ENCODE measurements at places on chromosomes 13 and 19.

- no peak for DNase-seq
Measured at GRCh38 chr13:106033659-106034058, 501.8 kb downstream of the EFNB2 start.

DNA sequence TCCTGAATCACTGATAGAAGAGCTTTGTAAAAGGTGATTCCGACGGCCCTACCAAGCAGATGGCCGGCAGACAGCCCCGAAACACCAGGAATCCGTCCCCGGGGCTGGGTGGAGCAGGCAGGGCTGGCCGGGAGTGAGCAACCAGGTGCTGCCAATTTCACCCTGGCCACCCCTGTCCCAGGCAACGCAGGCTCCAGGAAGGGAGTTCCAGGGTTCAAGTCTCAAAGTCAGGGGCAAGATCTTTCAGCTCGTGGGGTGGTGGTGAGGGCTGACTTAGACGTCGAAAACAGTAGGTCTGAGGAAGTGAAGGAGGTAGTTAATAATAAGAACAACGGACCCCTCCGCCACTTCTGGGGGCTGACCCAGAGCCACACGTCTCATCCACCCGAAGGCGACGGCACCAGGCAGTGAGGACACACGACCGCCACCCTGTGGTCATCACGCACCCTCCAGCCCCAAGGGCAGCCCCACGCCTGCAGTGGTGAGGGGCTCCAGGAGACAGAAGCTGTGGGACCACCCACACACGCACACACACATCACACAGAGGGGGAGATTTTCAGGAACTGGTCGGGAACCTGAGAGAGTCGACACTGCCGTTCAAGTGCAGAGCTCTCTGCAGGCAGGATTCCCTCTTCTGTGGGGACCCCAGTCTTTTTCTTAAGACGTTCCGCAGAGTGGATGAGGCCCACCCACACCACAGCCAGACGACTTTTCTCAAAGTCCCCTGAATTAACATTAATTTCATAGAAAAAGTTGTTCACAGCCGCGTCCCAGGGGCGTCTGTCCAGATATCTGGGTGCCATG is 67.2 kb downstream of the SPACA7 start:
- no peak for DNase-seq

- DNase-seq, result no peak
Measured at GRCh38 chr13:95035311-95036109, 265.7 kb downstream of the ABCC4 start.

- DNase-seq, result no peak
Measured at GRCh38 chr13:41981951-41982715, 21.2 kb upstream of the VWA8 start.

GRCh38 chr13:80841414-80841813 is 500.5 kb upstream of the SPRY2 start:
- DNase-seq, result no peak

DNA sequence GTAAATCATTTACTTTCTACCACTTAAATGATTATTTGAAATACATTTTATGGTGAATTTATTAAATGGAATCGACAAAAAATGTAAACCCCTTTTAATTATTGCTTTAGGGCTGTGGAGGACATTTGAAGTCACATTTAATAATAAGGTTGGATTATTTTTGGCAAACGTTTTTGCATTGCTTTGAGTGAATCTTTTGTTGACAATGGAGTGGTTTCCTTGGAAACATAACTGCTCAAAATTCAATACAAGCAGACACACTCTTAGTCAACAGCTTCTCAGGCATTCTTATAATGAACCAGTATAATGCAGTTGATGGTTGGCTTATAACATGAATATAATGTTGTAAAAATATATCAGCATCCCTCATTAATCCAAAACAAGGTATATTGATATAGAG is 104.7 kb downstream of the DCLK1 start:
- DNase-seq, result no peak

GRCh38 chr13:101661839-101662238 is 209.4 kb downstream of the ITGBL1 start:
- no peak for DNase-seq

GRCh38 chr19:11984986-11985385 is 20.1 kb downstream of the ZNF763 start:
- DNase-seq, result no peak

- no peak for DNase-seq
Measured at GRCh38 chr19:15149737-15150136, 42.5 kb downstream of the SYDE1 start.

DNA sequence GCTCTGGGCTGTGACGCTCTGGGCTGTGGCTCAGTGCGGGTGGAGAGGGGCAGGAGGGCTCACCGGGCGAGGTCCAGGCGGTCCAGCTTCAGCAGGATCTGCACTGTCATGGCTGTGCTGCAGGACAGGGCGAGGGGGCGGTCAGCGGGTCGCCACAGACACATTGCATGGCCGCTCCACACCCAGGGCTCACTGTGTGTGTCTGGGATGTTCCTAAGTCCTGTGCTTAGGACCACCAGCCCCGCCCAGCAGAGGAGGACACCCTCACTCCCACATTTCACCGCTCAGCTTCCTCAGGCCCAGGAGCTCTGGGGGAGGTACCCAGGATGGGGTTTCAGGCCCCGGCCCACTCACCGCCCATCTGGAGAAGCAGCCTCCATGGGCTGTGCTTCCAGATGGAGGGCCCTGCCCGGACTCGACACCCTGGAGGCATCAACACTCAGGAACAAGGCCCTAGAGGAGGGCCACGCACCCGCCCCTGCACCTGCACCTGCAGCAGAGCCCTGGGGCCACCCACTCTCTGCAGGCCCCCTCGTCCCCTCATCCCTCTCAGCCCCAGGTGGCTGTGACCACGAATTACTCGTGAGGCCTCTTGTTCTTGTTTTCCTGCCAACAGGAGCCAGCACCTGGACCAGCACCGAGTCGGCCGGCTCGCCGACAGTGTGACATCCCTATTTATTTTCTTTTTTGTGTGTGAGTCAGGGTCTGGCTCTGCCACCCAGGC is 9.7 kb upstream of the CERS1 start:
- DNase-seq, result no peak

GRCh38 chr13:51733374-51734298 is 70.3 kb downstream of the DHRS12 start:
- peak; percentile 43 for DNase-seq

DNA sequence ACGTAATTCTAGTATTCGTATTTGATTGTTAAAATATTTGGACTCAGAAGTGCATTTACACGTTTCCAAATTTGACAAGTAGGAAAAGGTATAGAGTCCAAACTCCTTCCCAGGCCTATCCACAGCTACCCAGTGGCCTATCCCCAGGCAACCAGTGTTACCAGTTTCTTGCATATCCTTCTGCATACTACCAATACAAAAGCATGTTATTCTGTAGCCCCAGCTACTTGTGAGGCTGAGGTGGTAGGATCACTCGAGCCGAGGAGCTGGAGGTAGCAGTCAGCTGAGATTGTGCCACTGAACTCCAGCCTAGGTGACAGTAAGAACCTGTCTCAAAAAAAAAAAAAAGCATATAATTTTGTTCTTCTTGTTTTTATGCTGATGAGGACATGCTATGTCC is 67.1 kb downstream of the LRCH1 start:
- DNase-seq, result no peak

- DNase-seq, result no peak
Measured at GRCh38 chr13:106594980-106595379, 27.0 kb upstream of the ARGLU1 start.

GRCh38 chr13:39682310-39682709 is 26.8 kb downstream of the COG6 start:
- DNase-seq, result no peak

DNA sequence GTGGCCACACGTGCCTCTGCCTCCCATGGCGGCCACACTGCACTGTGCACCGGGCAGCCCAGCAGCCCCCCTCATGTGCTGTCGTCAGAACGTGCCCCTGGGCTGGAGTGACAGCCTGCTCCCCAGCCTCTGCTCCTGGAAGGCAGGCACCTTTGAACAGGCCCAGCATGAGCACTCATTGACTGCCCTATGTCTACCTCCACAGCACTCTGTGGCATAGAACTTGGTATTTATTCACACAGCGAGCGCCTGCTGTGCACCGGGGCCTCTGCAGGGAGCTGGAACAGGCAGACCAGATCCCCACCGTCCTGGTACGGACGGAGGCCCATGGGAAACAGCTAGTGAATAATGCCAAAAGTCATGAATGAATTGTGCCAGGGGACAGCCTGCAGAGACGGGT is 53.7 kb downstream of the DPF1 start:
- DNase-seq, result no peak

- DNase-seq, result no peak
Measured at GRCh38 chr13:44040818-44041100, 161.1 kb downstream of the LACC1 start.

DNA sequence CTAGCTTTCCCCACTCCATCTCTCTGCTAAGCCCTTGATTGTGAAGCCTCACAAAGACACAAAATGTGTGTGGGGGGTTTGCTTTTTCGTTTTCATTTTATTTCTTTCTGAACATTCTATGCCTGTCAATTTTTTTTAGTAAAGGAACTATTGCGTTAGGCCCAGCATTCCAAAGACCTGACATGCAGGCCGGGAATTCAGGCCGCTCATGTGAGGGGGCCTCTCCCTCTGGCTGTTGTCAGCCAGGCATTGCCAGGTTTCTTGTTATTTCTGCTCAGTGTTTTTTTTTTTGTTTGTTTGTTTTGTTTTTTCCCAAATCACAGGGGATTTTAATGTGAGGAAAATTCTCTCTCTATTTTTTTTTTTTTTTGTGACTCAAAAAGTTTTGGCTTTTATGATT is 10.3 kb upstream of the MEDAG start:
- no peak for DNase-seq

Measured in GF-D8 (cell line).